ENCODE measurements at places on chromosomes 11 and 22.
A peak's percentile ranks its signal among the peaks of the same experiment; 100 is the strongest.

DNA sequence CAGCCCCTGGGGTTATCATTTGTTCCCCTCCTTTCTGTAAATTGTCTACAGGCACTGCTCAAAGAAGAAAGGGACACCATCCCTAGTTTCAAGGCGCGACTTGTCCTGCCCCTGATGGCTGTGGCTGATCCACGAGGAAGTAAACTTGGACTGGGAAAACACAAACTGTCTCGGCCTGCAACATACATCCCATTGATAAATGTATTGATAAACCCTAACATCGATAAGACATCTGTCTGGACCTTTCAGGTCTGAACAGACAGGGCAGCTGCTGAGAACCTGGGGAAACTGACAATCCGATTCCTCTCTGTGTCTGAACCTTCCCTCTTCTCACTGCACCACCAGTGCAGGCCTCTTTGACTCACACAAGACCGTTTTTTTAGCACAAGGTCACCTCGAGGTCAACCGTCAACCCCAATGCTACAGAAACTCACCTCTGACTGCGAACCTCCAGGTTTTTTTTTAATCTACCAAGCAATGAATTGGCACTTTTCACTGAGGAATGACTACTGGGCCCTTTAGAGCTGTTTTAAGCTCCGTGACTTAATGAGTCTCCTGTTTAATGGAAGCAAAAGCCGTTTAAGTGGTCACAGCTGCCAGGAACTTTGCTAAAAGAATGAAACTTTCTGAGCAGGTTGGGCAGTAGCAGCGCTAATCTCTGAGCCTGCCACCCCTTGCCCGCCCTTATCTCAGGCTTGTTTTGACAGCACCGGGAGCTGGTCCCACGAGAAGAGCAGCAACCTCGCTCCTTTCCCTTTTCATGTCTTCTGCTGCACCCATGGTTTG, 203.8 kb upstream of the TMEM45B start:
- DNase-seq, result no peak

DNA sequence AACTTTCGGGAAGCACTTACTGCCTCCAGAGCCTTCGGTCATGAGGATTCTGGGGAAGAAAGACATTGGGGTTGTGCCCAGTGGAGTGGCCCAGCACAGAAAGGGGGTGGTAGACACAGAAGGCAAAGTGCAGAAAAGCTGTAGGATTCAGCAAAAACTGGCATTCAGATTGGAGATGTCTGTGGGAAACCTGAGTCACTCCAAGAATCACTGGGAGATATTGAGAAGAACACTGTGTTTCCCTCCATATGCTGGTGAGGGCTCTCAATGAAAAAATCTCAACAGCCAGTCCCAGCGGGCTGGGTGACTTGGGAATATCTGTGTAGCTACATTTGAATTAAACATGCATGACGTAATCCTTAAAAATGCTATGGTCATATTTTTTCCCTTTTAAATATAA, 61.2 kb upstream of the RCN1 start:
- no peak for DNase-seq

DNA sequence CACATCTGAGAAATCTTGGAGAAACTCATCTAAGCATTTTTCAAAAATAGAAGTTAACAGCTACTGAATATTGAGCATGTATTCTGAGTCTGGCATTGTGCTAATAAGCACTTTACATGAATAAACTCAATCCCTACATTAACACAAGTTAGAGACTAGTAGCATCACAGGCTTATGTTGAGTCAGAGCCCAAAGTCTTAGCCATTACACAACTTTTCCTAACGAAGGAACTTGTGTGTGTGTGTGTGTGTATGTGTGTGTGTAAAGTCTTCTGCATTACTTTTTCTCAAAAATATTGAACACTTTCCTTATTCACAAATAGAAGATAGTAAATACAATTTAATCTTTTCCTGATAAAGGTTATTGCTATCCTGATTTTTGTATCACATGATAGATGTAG, 8.7 kb upstream of the CLPB start:
- no peak for DNase-seq

DNA sequence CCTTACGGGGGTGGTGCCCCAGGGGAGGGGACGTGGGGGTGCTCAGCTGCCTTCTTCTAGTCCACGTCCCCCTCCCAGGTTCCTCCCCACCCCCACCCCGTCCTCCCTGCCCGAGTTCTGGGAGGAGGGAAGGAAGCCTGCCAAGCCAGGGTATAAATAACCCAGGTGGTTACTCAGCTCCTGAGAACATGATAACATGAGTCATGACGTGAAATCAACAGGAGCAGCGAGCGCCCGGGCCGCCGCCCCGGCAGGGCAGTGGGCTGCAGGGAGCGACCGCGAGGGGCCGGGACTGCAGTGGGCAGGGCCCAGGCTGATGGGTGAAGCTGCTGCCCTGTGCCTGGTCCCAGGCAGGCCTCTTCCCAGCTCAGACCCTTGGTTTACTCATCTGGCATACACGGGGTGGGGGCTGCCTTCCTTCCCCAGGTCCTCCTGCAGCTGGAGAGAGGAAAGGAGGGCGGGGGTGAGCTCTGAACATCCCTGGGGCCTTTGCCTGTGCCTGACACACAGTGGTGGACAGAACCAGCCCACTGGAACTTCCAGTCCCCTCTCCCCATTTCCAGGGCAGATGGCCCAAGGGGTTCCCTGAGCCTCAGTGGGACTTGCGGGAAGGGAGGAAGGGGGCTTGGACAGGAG, 8.8 kb upstream of the PDGFB start:
- no peak for DNase-seq

- no peak for DNase-seq
These were observed 90.9 kb downstream of the NAV2 start for GRCh38 chr11:19803506-19803998.

GRCh38 chr11:10803676-10804075, 5.0 kb downstream of the EIF4G2 start:
- DNase-seq, result no peak

GRCh38 chr11:120400564-120401364, 64.6 kb downstream of the ARHGEF12 start:
- DNase-seq, result peak; percentile 20

DNA sequence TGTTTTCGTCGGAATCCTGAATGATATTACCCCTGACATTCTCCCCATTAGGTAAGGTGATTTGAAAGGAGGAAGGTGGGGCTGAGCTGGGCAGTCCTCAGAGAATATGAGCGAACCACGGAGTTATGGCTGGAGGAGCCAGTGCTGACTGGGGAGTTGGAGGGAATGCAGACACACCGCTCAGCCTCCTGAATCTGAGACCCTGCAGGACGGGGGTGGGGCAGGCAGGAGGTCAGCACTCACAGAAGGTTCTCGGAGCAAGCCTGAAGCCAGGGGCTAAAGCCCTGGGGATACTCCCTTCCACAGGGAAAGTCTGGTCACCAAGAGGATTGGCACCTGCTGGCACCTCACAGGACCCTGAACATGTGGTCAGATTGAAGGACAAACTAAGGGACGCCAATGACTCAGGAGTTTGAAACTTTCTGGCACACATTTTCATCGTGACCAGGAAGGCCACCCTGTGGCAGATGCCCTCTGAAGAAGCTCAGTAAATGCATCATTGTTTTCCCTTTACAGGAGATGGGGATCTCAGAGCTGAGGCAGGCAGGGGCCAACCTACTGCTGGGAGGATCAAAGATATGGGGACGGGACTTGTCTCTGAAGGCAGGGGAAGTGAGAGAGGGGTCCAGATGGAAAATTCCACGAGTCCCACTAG, 26.9 kb upstream of the FCHSD2 start:
- DNase-seq, result no peak
